Activated T-cell treated with anti-CD3 and anti-CD28 coated beads, Interleukin-2, amount 50 U/mL, for 1 hour (primary cell): ENCODE measurements at places on chromosomes 3 and 15.

DNA sequence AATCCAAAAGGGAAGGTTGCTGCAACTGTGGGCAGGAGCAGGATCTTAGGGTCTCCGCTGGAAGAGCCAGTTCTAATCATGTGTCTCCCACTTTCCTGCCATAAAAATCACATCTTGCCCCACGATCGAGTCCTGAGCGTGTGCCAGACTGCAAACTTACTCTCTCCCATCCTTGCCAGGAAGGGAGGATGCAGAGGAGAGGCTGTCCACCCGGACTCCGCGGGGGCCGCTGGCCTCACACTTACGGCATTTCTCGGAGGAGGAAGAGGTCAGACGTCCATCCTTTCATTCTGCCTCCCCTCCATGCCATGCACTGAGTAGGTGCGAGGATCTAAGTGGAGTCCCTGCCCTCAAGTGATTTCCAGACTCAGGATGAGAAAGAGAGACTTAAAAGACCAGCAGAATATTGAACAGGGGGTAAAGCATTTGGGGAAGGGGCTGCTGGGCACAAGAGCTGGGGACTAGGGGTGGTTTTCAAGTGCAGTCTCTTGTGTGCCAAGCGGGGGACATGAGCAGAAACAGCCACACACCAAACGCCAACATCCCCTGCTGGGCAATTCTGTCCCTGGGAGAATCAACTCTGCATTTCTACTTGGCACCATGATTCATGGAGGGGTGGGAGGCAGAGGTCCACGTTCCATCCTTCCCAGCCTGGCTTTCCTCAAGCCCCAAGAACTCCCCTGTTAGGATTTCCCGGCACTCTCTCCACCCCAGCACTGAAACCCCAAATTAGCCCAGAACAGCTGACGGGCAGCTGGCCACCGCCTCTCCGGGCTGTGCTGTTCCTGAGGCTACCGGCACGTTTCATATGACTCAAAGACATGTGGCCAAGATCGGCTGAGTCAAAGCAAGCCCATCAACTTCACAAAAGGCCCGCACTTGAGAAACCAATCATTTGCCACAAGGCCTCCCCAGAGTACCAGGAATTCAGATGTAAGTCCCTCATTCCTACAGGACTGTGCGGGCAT is 11.6 kb downstream of the OXTR start:
- DNase-seq: no peak

DNA sequence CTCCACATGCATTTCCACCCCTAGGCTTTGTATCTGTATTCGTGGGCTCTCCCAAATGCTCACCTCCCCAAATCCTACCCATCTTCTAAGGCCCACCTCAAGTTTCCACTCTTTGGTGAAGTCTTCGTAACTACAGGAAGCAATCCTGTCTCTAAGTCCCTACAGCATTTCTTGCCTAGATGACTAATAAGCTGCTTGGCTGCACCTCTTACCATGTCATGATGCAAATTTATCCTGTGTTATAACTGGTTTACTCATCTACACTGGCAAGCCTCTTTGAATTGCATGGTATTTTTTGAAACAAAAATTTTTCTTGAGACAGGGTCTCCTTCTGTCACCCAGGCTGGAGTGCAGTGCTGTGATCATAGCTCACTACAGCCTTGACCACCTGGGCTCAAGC is 73.3 kb downstream of the SETMAR start:
- DNase-seq: no peak

- no peak for DNase-seq
Observed at GRCh38 chr15:74838746-74839525, 4.0 kb downstream of the ULK3 start.

GRCh38 chr15:58019503-58020376 is 45.8 kb downstream of the ALDH1A2 start:
- DNase-seq: no peak

DNA sequence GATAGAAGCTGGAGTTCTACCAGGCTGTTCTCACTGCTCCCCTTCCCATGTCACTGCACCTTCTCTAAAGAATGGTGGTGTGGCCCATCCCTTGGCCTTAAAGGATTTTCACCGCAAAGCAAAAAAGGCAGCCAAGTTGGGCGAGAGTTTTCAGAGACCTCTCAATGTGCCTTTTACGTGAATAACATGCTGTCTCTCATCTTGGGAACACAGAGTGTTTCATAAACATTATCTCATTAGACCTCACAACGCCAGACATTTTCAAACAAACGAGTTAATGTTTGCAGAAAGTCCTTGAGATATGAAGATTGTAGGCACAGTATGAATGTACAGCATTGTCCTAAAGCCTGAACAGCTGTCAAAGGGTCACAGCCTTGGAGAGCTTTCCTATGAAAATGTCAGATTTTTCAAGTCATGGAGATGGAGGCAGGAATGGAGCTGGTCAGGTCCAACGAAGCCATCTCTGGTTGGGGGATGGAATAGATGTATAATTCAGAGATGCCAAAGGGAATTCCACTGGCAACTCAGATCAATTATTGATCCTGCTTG is 21.3 kb downstream of the TM4SF1 start:
- no peak for DNase-seq

DNA sequence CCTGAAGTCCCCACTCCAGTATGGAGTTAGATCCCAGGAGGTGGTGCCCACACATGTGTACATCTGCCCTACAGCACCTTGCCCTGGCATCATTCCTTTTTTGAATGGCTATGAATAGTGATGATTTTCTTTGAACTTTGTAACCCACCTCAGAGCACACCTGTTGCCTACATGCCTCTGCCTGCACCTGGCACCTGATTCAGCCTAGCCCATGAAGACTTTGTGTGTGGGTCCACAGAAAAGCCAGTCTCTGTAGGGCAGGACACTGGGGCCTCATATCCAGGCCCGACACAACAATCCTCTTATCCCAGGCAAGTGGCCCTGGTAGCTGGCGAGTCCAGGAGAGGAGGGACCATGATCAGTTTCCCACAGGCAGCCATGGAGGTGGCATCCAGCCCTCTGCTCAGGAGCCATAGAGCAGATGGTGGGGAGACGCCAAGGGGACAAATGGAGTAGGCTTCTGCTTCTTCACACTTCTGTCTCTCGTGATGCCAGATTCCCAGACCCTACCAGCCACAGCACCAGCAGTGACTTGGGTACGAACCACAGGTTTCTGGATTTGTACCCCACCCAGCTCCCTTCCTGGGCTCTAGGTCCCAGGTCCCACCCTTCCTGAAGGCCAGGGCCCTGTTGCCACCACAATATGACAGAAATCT is 230.7 kb downstream of the UACA start:
- no peak for DNase-seq

DNA sequence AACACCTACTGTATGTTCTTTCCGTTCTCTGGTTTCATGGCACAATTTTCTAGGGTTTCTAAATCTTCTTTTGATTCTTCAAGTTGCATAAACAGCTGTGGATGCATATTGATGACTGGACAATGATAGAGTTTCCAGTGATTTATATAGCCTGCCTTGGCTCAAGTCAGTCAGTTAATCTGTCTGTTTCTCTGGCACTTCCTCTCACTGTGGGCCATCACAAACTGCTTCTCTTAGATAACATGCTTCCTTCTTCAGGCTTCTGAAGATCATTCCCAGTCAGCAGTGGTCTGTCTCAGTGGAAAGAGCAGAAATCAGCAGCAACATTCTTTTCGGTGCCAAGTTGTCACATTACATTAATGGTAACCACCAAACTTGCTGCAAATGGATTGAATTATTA is 207.2 kb downstream of the RYR3 start:
- no peak for DNase-seq

- DNase-seq: no peak
Observed at GRCh38 chr3:14539384-14539741, 779 bp downstream of the GRIP2 start.

DNA sequence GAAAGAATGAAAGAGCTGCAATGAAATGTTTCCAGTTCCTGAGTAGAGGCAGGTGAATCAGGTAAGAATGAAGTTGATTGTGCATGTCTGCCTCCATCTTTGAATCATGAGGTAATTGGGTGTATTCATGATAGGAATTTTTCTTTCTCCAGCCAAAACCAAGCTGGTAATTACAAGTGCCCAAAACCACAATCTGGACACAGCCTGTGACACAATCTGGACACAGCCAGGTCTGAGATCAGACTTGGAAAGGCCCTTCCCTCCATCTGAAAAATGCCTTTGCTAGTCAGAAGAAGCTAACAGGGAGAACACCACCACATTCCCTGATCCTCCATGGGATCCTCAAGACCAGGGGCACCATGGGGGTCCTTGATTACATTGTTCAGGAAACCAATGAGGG is 338.5 kb upstream of the THBS1 start:
- no peak for DNase-seq

GRCh38 chr15:80179025-80179759 is 26.4 kb downstream of the FAH start:
- no peak for DNase-seq

GRCh38 chr3:18442756-18443664 is 17.9 kb upstream of the SATB1 start:
- DNase-seq: no peak

GRCh38 chr15:29968099-29968894 is 114.5 kb upstream of the GOLGA8J start:
- no peak for DNase-seq
